ENCODE measurements at places on chromosomes 7 and 10.

DNA sequence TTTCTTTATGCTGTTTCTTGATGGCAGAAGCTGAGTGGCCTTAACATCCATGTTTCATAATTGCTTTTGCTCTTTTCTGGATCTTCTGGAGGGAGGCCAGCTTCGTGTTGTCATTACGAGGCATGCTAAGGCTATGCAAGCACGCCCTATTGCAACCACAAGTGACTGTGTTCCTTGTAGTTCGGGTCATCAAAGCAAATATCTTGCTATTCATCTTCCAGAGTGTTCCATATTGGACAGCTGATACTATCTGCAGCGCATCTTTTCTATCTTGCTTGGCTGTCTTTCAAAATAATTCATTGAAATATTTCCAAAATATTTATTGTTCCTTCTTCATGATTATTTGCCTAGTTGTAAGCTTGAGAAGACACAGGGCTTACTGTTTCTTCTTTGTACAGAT, 5.0 kb downstream of the EPHB6 start:
- no peak for DNase-seq

- DNase-seq, result peak; percentile 65
These were observed 21.0 kb downstream of the ZCWPW1 start for GRCh38 chr7:100407285-100408180.

DNA sequence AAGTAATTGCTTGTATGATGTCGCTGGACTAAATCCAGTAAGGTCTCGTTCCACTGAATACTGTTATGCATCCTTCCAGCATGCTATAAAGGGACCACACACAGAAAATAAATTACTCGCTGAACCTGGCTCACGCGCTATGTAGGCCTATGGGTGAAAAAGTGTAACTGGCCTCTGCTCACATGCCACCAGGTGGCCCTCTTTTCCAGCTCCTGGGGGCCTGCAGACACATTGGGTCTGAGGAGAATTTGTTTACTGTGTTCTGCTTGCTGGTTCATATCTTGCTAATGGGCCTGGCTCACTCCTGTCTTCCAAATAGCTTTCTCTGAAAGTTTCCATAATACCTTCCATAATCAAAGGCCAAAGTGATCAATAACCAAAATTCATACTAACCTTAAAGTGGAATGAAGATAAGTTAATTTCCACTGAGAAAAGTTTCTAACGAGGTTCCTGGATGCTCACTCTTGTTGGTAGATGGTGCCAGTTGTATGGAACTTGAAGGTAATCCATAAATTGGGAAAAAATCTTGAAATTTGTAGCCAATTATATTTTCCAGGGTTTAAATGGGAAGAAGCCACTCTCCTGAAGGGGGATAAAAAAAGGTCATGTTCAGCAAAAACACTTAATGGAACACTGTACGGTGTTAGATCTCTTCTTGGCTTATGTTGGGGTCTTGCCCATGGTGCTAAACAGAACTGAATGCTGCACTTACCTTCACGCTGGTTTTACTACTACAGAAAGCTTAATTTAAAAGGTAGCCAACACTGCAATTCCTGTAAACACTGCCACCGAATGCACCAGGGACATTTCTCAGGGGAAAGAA, 27.0 kb upstream of the ZPBP start:
- no peak for DNase-seq

- no peak for DNase-seq
These were observed 6.4 kb downstream of the TAS2R41 start for GRCh38 chr7:143484119-143484518.

DNA sequence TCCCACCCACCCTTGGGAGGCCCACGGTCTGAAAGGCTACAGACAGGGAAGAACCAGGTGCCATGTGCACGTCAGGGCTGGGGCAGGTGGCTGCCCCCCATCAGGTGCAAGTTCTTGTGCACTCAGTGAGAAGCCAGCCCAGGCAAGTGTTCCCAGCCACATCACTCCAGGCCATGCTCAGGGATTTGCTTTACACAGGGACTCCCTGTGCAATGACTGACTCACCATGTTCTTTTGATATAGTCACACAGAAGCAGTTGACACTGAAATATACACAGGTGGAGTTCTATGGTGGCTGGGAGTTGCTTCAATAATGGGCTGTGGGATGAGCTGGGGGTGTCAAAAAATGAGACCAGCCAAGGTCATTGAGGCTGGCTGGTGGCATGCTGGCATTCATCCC, 8.0 kb upstream of the CHST15 start:
- no peak for DNase-seq

GRCh38 chr7:144713850-144714249, 122.0 kb downstream of the TPK1 start:
- DNase-seq, result no peak

GRCh38 chr10:86244297-86245014, 122.1 kb downstream of the GRID1 start:
- DNase-seq, result no peak

DNA sequence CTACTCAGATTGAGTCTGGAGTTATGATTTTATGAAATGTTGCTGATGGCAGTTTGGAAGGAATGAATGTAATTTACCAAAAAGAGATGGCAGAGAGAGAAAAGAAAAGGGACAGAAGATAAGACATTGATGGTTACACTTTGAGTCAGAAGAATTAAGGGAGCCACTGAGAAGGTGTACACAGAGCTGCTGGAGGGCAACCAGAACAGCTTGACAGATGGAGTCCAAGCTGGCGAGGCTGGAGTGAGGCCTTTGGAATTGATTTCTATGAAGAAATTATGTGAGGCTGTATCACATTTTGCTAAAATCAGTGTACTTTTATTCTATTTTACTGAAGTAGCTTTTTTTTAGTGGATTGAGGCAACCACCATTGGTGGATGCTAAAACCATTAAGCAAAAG, 740.5 kb downstream of the REEP3 start:
- no peak for DNase-seq
